Omental fat pad (tissue), 4 donors: ENCODE measurements at places on chromosomes 6 and 20.

DNA sequence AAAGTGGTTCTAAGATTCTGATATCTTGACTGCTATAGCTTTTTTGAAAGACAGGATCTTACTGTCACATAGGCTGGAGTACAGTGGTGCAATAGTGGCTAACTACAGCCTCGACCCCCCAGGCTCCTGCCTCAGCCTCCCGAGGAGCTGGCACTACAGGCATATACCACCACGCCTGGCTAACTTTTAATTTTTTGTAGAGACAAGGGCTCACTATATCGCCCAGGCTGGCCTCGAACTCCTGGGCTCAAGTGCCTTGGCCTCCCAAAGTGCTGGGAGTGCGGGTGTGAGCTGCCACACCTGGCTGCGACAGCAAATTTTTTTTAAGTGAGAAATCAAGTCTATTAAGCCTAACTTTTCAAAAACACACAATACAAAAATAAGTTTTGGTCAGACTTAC is 106.6 kb downstream of the NOL4L start:
- DNase-seq: no peak

- DNase-seq: no peak
These were observed 122.7 kb upstream of the AGPAT4 start for GRCh38 chr6:161396539-161396938.

GRCh38 chr6:160273196-160273595 is 14.6 kb upstream of the SLC22A2 start:
- DNase-seq: no peak

GRCh38 chr6:128573036-128573435 is 52.6 kb upstream of the PTPRK start:
- DNase-seq: no peak

GRCh38 chr6:39056191-39056590 is 7.6 kb downstream of the GLP1R start:
- no peak for DNase-seq

- no peak for DNase-seq
These were observed 147.3 kb upstream of the PMEPA1 start for GRCh38 chr20:57857118-57857517.
